T-helper 2 cell (primary cell): ENCODE measurements at places on chromosomes 5 and 9.

DNA sequence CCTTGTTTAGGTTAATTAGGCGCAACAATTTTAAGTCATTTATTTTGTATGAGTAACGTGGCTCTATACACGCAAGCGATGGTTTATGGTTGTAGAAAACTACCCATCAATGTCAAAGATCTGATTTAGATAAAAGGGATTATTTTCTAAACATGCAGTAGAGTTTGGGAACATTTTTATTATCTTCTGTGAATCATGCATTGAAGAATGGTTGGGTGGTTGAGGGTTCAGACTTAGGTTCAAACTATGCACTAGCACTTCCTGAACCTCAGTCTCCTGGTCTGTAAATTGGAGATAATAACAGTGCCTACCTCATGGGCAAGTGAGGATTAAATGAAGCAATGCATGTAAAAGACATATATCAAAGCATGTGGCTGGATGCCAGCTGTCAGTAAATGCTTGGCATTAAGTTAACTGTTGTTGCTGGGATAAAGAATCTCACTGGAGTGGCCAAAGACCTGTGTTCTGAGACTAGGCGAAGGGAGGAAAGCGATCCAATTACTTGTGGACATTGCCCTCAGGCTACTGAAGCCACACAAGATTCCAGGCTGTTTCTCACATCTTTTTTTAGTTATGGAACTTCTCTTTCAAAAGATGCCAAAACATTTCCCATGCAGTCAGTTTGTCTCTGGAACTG lies 1.1 kb upstream of the OTULINL start:
- no peak for DNase-seq

DNA sequence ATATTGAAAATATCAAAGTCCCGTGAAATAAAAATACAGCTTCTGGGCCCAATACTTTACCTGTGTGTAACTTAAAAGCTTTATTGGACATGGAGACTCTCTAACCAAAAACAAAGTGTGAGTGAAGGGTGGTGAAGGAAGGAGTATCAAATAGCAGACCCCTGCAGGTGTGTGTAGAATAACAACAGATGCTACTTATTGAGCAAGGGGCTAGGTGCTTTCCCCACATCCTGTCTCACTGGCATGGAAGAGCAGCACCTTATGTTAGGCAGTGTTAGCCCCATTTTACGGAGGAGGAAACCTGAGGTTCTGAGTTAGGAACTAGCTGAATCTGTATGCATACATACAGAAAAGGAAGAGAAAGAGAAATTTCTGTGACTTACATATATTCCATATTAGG lies 21.8 kb downstream of the SLIT3 start:
- no peak for DNase-seq

DNA sequence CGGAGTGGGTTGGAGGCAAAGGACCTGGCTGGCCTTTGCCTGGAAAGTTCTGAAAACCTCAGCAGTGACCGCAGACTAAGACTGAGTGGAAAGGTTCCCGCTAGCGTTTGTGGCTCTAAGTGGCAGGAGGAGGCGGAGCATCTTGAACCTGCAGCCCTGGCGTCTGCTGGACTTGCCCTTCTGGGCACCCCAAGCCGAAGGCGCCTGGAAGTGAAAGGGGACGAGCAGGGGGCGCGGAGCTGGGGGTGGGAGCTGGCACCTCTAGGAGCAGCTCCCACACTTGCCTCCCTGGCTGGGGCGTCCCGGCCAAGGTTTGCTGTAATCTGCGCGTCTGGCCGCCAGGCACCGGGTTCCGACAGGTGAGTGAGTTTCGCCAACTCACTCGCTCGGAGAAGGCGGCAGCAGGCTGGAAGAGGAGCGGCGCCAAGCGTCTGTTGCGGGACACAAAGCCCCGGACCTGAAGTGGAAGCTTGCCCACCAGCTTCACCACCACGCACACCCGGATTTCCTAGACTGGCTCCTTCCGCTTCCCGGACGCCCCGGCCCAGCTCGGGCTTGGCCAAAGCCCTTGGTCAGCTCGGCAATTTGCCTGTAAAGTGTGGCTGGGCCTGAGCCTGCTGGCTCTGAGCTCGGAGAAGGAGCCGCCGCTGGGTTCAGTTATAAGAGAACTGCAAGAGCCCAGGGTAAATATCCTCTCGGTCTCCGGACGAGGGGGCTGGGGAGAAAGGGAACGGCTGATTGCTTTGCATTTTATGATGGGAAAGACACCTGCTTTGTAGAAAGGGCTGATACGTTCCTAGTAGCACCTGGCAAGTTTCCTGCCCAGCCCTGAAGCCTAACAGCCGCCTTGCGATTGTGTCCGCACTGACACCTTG lies at the start of gene GNA14:
GNA14 (minus strand) TSS at position 89 of the 875 bp plus-strand sequence. CDS start 529 bp downstream, outside the sequence.
- no peak for DNase-seq

GRCh38 chr9:101140764-101141163 lies 112.2 kb downstream of the PLPPR1 start:
- no peak for DNase-seq

DNA sequence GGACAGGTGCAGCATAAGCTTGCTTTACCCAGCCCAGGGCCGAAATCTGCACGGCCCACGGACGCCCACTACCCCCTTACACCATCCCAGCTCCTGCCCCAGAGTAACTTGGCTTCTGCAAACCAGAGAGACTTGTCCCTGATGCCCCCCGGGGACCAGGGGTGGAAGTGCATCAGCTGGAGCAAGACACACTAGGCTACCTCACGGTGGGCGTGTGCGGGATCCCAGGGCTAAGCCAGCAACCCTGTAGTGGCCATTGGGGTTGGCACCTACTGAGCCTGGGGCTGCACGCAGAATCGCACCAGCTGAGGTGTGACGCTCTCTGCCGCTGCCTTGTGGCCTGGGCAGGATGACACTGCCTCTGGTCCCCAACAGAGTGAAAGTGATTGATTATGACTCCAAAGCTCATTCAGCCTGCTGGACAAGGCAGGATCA lies 6.1 kb upstream of the ZNF79 start:
- DNase-seq: no peak

- no peak for DNase-seq
Observed at GRCh38 chr9:126880226-126880946, 19.9 kb downstream of the ZBTB34 start.

DNA sequence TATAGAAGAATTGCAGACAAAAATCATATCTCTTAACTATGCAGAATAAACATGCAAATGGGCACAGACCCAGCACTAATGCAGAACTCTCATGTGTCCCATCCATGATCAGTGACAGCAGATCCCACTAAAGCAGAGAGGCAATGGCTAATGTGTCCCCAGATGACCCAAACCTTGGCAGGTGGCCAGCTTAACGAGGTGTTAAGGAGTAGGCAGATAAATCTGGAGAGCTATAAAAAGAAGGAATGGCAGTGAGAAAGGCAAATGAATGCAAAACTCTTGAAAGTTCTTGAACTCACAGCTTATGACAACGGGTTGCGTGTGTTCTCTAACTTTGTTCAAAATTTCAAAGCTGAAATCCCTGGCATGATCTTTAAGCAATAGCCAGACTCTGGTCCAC lies 265.4 kb downstream of the RASEF start:
- DNase-seq: no peak

- no peak for DNase-seq
Observed at GRCh38 chr5:34598177-34598794, 57.8 kb upstream of the RAI14 start.

GRCh38 chr5:72478684-72479083 lies 28.5 kb downstream of the ZNF366 start:
- no peak for DNase-seq

DNA sequence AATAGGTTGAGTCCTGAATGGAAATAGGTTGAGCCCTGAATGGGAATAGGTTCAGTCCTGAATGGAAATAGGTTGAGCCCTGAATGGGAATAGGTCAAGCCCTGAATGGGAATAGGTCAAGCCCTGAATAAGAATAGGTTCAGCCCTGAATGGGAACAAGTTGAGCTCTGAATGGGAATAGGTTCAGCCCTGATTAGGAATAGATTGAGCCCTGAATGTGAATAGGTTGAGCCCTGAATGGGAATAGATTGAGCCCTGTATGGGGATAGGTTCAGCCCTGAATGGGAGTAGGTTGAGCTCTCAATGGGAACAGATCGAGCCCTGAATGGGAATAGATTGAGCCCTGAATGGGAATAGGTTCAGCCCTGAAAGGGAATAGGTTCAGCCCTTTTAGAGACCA lies 590.8 kb upstream of the ADAMTS16 start:
- DNase-seq: no peak

- DNase-seq: no peak
Observed at GRCh38 chr5:149470942-149471341, 80.3 kb downstream of the CSNK1A1 start.

- DNase-seq: no peak
Observed at GRCh38 chr9:38641142-38641541, 20.7 kb upstream of the ANKRD18A start.

DNA sequence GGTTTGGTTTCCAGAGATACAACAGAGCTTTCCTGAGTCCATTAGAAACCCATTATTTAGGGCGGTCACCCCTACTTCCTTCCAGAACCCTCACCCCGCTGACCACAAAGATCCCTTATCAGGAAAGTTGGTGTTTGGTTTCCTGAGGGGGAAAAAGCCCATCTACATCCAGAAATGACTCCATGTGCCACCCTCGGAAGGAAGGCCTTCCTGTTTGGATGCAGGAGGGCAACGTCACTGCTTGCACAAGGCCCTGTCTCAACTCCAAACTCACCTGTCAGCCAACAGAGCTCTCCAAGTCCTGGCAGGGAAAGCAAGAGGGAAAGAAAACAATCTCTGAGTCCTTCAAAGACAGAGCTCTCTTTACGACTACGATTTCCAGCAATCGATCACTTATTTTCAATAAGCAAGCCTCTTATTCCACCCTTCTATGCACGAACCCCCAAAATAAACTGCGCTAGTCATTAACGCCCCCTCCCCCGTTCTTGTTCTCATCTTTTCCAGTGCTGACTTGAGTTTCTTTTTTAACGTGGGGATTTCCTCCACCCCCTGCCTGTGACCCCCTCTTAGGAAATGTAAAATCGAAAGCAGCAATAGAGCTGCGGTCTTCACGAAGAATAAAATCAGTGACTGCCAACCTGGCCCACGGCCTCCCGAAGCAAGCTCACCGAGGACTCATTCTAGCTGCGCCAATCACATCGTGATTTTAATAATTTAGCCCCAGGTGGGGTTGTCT lies 35.7 kb upstream of the NTNG2 start:
- no peak for DNase-seq

DNA sequence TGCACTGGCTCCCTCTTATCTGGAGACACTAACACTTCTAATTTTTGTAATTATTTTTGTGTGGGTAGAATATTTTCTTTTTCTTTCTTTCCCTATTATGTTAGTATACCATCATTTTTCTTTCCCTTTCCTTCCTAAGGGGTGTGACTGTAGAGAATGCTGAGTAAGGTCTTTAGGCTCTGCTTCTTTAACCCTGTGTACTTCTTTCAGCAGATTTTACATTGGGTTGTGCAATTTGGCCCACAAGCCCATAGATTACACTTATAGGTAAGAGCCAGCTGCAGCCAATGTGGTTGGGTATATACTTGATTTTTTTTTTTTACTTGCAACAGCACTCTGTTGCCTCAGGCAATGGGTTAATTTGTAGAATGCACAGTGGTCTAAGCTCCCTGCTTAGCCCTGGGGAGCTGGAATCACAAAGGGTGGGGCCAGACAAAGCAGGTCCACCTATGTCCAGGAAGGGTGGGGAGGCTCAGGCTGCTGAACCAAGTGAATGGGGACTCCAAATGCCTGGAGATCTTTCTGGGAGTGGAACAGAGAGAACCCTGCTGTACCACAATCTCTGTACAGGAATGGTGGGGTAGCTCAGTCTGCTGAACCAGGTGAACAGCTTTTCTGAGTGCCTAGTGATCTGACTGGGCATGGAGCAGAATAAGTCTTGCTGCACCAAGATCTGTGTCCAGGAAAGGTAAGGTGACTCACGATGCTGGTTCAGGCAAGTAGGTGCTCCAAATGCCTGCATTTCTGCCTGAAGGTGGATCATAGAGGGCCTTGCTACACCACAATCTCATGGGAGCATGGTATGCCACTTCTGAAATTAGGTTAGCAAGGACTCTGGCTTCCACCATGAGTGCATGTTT lies 64.9 kb downstream of the SLC25A46 start:
- DNase-seq: no peak
